ENCODE measurements at places on chromosomes 6 and 20.

GRCh38 chr20:10511170-10511508 is 76.0 kb downstream of the SLX4IP start:
- DNase-seq = no peak

DNA sequence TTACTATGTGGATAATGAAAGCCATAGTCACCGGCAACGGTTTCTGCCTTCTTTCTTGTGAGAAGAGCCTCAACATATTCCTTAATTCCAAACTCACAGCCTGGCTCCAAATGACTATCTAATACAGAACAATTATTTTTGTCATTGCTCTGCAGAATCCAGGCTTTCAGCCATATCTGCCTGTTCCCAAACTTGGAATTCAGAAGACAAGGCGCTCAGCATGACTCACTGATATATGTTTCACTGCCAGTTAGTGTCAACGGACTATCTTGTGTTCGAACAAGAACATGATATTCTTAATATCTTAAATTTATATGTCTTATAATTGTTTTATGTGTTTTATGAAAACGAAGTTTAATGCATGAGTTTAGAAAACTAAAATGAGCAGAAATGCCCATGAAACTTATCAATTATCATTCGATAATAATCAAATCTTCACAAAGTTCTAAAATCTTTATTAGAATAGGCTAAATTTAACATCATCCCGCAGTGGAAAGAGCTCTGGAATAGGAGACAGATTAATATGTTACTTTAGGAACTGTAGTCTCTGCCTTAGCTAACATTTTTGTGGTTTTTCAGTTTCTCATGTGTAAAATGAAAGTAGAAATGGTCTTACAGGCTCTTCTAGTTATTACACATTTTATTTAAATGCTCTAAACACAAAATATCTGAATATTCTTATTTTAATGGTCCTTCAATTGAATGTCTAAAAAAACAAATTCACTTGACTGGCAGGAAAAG is 669.3 kb upstream of the GJE1 start:
- no peak for DNase-seq

DNA sequence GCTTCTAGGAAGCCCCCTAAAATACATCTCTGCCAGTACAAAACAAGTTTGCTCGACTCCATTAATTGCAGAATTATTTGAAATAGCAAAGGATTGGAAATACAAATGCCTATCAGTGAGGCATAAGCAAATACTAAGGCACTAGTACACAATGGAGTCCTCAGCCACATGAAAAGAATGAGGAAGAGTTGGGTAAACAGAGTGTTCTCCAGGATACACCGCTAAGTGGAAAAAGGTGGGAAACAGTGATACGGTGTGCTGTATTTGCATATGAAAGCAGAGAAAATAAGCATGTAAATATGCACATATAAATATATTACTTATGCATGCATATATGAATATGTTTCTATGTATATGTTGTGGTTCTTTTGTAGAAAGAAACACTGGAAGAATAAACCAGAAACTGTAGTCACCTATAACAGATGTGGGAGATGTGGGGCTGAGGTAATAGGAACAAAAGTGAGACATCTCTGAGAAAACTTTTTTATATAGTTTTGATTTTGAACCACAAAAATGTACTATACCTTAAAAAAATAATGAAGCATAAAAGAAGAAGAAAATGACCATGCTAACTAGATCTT is 143.4 kb upstream of the MYLIP start:
- no peak for DNase-seq

DNA sequence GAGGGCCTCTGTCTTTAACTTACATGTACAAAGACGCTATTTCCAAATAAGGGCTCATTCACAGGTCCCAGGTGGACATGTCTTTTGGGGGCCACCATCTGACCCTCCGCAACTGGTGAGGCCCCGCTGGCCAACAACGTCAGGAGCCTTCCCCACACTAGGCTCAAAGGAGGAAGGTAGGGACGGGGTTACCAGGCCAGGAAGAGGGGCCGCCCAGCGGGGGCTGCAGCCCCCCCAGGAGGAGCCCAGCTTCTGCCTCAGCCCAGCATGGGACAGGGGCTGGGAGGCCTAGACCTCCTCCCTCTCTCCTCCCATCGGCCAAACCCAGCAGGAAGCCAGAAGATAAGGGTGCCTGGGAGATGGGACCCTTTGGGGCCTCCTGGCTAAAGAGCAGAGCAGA is 142.7 kb downstream of the TAF4 start:
- DNase-seq = no peak

- no peak for DNase-seq
These were observed 56.3 kb upstream of the AFDN start for GRCh38 chr6:167770291-167770955.

DNA sequence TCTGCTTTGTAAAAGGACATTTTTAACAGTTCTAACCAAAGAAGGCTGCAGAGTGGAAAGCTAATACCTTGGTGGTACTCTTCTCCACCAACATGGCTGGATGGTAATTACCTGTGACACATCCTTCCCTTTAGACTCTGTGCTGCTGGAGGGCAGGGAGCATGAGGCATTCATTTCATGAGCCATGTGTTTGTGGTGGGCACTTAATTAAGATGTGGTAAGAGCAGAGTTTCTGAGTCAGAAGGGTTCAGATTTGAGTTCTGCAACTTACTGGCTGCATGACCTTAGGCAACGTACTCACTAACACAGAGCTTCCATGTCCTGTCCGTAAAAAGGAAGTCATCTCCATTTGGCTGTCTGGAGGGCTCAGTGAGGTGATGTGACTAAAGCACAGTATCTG is 9.1 kb upstream of the ZNF133 start:
- no peak for DNase-seq

- DNase-seq = no peak
These were observed 34.7 kb upstream of the ASCC3 start for GRCh38 chr6:100915876-100916275.

Data from activated CD8-positive, alpha-beta memory T cell treated with anti-CD3 and anti-CD28 coated beads for 24 hours (primary cell).